ENCODE measurements at places on chromosomes 3 and 15. TPM values are rescaled to one million over a fixed set of nuclear protein-coding genes. Genes with fewer than 3 reads are reported as not detected.

The NR1I2 gene
- 71.2 TPM for total RNA-seq

- DNase-seq: no peak
Observed at GRCh38 chr3:133757701-133758567, 11.7 kb downstream of the TF start.

DNA sequence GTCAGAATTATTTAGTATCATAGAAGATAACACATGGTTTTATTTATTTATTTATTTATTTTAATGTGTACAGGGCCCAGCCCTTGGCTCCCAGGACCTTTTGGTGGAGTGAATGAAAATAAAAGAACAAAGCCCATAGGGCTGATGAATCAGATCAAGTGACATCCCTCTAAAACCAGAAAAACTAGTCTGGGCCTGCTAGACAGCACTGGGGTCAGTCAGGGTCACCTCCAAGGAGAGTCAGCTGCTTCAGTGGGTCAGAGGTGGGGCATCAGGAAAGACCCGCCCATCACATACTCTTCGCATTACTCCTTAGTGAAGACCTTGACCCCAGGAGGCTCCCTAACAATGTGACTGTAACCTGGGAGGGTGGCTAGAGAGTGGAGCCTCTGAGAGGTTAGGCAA is 12.8 kb downstream of the PPCDC start:
- DNase-seq: peak; percentile 39

GRCh38 chr3:155757577-155757976 is 12.7 kb upstream of the PLCH1 start:
- DNase-seq: no peak

The BBX gene
- 25.0 TPM for total RNA-seq

GRCh38 chr3:67678665-67679064 is 24.3 kb upstream of the SUCLG2 start:
- no peak for DNase-seq

DNA sequence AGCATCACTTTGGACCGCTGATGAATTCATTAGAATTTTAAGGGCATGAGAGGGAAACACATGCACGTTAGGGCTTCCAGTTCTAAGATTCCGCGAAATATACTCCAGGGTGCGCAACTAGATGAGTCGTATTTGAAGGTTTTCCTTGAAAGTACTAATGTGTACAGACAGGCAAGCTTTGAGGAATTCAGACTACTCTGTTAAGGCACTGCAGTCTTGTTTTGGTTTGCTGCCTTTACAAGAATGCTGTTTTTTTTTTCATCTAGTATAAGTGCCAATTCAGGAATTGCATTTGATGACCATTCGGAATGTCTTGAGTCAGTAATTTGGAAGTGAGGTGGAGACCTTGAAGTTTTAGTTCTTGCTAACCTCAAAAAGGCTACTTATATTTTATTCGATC is 19.1 kb downstream of the TRNT1 start:
- DNase-seq: no peak

The HCN4 gene
- 0.28 TPM for total RNA-seq

- DNase-seq: peak; percentile 10
Observed at GRCh38 chr3:50502584-50503423, 630 bp downstream of the CACNA2D2 start.

Measured in left colon (tissue), 2 donors.